ENCODE measurements at places on chromosomes 2 and 18.

- no peak for DNase-seq
Measured at GRCh38 chr18:22260208-22260820, 90.9 kb downstream of the GATA6 start.

GRCh38 chr2:18074476-18074875, 196.0 kb downstream of the KCNS3 start:
- DNase-seq = no peak

GRCh38 chr2:182103526-182103925, 117.9 kb downstream of the PPP1R1C start:
- no peak for DNase-seq

- DNase-seq = no peak
Measured at GRCh38 chr18:68662754-68663153, 52.2 kb downstream of the TMX3 start.

- no peak for DNase-seq
Measured at GRCh38 chr18:78622907-78623541, 356.6 kb upstream of the SALL3 start.

DNA sequence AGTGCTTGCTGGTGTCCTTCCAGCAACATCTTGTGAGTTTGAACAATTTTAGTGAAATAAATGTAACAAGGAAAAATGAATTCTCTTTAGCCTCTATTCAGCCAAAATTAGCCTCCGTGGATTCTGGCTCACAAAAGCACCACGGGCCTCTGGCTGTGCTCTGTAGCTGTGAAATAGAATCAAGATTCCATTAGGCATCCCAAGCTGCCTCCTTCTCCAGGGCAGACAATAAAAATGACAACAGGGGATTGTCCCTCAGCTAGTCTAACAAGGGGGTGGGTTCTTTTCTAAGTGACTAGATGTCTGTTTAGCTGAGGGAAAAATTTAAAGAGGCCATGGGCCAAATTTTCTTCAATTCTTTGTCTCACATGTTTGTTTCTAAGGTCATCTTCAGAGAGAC, 254.7 kb upstream of the FIGN start:
- DNase-seq = no peak

DNA sequence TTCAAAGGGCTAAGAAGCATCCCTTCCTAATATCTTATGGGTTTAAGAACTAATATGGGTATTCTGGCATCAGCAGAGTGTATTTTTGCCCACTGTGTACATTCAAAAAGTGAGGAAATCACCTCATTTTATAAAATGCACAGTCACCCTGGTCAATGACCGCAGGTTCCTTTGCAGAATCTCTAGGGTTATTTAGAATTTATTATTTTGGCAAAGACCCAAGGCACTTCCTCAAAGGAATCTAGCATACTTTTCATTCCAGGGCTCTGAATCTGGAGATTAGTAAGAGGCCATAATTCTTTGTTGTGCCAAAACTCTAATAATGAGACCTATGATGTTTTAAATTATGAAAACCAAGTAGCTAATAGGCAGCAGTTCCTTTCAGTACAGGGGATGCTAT, 27.2 kb upstream of the CDH2 start:
- DNase-seq = no peak

GRCh38 chr2:126317790-126318431, 338.0 kb upstream of the GYPC start:
- DNase-seq = no peak

DNA sequence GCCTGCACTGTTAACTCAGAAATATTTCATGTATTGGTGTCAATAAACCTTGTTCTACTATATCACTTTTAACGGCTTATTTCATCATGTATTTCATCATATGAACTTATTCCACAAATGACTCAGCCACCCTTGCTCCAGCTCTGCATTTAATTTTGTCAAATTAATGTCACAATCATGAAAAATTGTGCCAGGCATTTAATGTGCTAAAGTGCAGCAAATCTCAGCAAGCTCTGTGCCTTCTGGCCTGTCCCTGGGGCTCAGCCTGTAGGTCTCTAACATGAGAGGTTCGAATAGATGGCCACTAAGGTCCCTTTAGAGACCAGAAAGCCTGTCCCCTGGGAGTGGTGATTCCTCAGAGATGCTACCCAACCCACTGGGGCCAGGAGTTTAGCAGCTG, 28.6 kb downstream of the BOD1L2 start:
- DNase-seq = no peak

GRCh38 chr18:74451148-74451547, 6.0 kb downstream of the DIPK1C start:
- DNase-seq = no peak

DNA sequence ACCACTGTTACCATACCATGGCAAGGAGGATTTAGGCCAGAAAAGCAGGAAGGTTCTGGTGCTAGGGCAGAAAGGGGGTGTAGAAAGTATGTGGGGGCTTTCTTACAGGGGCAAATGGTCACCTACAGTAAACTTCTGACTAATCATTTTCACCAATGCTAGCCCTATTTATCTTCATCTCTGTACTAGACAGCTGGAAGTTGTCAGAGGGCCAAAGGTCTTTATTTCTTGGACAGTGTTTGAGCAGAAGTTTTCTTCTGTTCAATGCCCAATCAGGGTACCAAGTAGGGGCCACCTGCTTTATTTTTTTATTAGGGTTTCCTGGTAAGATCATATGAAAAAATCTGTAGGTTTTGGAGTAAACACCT, 37.6 kb downstream of the MAP4K4 start:
- DNase-seq = no peak

GRCh38 chr2:9649261-9649660, 18.5 kb upstream of the YWHAQ start:
- no peak for DNase-seq

DNA sequence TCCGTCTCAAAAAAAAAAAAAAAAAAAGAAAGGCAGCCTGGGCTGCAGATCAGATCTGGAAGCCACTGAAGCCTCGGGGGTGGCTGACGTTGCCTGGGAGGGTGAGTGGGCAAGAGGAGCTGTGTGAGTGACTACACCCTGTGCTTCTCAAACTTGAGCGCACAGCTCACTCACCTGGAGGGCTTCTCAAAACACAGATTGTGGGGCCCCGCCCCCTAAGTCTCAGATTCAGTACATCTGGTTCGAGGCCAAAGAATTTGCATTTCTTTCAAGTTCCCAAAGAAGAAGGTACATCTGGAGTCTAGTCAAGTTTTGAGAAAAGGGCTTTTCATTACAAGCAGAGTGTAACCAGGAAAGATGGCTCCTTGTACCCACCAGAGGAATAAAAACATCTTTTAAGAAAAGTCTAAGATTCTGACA, 97.7 kb upstream of the CAB39 start:
- DNase-seq = no peak

DNA sequence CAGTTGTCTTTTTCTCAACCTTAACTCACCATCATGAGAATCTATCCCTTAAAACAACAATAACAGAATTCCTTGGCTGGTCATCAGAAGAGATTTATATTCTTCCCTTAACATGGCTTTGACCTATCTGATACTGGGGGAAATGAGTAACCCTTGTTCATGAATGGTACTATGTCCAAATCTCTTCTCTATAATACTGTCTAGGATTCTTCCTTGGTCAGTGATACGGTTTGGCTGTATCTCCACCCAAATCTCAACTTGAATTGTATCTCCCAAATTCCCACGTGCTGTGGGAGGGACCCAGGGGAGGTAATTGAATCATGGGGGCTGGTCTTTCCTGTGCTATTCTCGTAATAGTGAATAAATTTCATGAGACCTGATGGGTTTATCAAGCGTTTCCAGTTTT, 282.0 kb upstream of the SIX2 start:
- DNase-seq = no peak

DNA sequence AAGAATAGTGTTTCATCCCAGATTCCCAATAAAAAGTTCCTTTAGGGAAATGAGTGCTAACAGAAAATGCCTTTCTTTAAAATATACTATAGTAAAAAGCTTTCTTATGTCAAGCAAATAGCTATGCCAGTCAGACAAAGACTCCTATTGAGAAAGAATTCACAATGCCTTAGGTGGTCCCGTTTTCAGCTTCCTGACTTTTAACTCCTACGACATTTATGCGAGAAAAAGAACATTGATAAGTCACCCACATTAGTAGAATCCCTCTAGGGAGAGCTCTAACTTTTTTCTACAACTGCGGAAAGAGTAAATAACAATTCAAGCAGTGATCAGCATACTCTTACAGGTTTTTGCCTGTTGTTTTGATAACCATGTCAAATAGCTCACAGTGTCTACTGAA, 750.8 kb upstream of the ACVR2A start:
- no peak for DNase-seq

DNA sequence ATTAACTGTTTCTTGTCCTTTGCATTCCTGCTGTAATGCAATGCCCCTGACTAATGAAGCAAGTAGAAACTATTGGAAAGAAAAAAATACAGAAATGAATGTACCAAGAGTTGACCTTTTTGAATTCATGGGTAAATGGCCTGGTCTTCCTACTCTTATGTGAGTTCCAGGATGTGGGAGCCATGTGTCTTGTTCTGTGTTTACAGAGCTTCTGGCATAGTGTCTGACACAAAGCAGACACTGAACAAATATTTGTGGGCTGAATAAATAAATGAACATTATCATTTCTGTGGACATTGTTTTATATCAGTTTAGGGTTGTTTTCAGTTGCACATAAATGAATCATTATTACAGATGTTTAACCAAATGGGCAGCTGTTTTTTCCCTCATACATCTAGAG, 155.5 kb downstream of the CD8B2 start:
- no peak for DNase-seq

- DNase-seq = no peak
Measured at GRCh38 chr2:71129902-71130151, 202 bp downstream of the MCEE start.

DNA sequence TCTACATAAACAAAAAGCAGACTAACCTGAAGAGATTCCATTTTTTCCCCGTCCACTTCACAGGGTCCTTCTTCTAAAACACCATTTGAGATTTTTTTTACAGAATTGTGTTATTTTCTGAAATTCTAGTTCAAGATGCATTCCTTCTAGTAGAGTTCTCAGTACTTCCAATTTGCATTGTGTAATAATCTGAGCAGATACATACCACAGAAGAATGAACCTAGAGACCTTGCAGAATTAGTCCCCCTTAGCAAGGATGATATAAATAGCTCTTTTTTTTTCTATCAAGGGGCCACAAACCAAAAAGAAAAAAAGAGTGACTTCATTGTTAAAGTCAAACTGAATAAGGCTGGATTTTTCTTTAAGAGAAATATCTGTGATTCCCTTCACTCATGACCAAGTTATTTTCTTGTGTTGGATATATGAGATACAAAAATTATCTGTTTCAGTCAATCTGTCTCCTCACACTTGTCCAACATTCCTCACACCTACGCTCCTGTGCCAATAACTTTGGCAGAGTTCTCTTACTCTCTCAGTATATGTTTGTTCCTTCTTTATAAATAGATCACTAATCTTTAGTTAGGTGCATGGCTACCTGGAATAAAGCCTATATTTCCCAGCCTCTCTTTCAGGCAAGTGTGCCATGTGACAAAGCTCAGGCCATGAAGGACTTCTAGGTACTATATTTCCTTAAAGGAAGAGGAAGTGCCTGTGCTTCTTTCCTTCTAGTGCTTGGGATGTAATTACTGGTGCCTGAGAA, 183.5 kb downstream of the ZNF385B start:
- no peak for DNase-seq

Measured in midbrain (tissue), 1 donor.